Nephron progenitor cell (in vitro differentiated cells): ENCODE measurements at places on chromosomes 1 and 21.

DNA sequence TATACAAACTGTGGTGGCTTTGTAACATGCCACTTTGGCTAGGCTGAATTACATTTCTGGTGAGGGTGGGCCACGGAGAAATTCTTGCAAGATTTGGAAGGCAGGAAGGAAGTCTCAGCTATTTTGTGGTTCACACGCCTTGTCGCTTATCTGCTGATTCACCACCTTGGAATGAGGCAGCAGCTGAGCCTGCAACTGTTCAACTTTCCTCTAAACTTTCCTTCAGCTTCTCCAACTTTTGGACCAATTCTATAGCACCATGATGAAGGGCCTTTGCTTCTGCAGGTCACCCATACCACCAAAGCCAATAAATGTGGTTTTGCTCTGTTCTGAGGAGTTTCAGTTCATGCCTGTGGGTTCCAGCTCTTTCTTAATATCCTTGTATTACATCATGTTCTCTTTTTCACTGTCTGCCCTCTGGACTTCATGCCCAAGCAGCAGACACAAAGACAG is 337.6 kb upstream of the SNX7 start:
- no peak for DNase-seq

DNA sequence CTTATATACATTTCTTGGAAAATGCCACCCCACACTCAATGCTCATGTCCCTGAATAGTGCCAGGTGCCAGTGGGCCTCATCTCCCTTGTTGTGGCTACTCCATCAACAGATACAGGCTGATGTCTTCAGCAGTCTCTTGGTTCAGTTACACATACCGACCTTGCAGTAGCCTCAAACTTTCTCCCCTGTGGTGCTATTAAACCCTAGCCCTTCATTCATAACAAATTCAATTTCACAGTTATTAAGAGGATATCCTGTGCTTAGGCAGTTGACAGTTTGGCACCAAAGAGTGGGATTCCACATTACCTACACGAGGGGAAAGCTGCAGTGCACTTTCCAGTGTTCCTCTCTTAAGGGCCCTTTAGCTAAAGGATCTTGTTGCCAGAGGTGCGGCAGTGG is 35.9 kb upstream of the CAMK1G start:
- DNase-seq: no peak

GRCh38 chr1:212944229-212944901 is 6.0 kb upstream of the VASH2 start:
- DNase-seq: no peak

DNA sequence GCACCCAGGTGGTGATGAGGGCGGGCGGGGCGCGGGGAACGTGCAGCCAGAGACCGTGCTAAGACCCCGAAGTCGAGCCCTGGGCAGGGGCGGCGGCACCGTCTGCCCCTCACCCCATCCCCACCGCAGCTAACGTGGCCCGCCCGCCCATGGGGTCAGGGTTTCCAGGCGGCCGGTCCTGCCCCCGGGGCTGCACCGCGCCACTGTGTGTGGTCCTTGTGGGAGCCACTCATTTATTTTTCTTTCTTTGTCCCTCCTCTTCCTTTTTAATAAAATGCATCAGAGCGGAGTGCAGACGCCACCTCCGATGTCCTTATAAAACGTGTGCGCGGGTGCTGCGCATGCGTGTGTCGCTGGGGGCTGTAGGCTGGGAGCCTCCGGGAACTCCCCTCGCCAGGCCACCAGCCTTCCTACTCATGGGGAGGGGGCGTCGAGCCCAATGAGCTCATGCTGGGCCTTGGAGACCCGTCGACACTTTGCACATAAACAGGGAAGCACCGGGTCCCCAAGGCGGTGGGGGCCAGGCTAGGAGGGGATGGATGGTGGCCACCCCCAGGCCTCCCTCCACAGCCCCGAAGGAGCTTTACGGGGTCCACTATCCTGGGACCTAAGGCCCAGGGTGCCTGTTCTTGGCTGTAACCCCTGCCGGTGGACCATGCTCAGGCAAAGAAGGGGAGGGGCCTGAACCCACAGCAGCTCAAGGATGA is 59.9 kb downstream of the WNT9A start:
- peak; percentile 45 for DNase-seq

GRCh38 chr1:39609618-39610331 is 29.7 kb downstream of the HEYL start:
- peak; percentile 83 for DNase-seq
